Stimulated activated CD4-positive, alpha-beta T cell treated with anti-CD3 and anti-CD28 coated beads, TNF-alpha, amount 100 ng/mL, for 24 hours (primary cell): ENCODE measurements at places on chromosomes 16 and 17.

- DNase-seq, result peak; percentile 8
These were observed 58.3 kb downstream of the SPACA3 start for GRCh38 chr17:33049781-33050414.

GRCh38 chr16:72769876-72770275 lies 278.1 kb downstream of the ZFHX3 start:
- no peak for DNase-seq

DNA sequence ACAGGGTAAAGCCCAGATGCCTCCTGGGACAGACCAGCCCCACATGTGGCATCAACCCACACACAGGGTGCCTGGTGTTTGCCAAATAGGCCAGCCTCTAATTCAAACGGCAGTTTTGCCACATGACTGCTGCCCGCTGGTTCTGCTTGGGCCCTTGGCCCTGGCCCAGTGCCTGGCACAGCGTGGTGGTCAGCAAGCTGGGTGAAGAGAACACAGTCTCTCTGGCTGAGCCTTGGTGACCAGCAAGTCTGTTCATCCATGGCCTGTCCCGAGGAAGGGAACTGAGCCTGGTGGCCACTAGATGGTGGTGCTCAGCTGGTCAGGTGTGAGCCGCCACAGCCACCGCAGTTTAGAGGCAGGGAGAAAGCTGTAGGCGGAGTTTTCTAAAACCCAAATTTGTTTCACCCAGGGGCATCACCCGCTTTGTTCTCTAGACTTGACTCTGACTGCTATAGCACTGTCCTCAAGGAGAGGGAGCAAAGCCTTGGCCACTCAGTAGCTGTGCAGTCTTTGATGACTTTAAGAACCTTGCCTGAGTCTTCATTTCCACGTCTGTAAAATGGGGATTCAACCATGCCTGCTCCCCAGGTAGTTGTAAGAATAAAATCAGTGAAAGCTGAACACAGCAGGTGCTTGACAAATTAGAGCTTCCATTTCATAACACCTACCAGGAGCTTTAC lies 4.7 kb upstream of the GFAP start:
- peak; percentile 24 for DNase-seq

- no peak for DNase-seq
These were observed 9.0 kb downstream of the CCR7 start for GRCh38 chr17:40556198-40556661.

DNA sequence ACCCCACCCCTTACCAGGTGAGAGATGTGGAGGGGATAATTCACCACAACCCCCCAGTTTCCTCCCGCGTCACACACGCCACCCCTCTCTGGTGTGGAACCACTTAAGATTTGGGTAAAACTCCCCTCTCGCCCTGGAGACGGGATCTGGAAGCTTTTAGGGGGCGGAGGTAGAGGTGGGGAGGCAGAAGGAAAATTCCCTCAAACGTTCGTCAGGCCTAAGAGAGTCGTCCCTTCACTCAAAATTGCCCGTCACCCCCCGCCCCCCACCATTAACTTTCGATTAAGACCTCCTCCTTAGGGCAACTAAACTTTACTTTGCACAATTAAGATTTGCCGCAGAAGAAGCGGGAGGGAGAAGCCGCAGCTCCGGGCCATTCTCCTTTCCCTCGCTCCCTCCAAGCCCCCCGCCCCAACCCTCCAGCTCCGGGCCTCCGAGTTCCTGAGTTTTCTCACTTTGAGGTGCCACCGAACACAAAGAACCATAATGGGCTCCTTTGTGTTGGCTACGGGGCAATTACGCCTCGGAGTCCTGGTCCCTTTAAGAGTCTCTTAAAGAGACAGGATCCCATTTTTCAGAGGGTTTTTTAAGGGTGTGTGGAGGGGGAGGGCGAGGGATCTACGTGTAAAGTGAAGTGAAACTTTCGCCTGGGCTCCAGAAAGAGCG lies 985 bp upstream of the FZD2 start:
- DNase-seq, result no peak

GRCh38 chr17:9817086-9817485 lies 4.8 kb downstream of the GSG1L2 start:
- DNase-seq, result no peak

- DNase-seq, result no peak
These were observed 67.1 kb downstream of the IL21R start for GRCh38 chr16:27468941-27469531.

DNA sequence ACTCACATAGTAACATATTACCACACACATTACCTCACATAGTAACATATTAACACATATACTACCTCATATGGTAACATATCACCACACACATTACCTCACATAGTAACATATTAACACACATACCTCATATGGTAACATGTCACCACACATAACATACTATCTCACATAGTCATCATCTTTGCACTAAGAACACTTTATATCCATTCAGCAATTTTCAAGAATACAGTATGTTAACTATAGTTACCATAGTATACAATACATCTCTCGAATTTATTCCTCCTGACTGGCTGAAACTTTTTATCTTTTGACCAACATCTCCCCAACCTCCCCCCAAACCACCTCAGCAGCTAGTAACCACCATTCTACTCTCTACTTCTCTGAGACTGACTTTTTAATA lies 7.6 kb downstream of the NUDT7 start:
- no peak for DNase-seq

GRCh38 chr17:13323990-13324389 lies 277.7 kb downstream of the HS3ST3A1 start:
- DNase-seq, result no peak

DNA sequence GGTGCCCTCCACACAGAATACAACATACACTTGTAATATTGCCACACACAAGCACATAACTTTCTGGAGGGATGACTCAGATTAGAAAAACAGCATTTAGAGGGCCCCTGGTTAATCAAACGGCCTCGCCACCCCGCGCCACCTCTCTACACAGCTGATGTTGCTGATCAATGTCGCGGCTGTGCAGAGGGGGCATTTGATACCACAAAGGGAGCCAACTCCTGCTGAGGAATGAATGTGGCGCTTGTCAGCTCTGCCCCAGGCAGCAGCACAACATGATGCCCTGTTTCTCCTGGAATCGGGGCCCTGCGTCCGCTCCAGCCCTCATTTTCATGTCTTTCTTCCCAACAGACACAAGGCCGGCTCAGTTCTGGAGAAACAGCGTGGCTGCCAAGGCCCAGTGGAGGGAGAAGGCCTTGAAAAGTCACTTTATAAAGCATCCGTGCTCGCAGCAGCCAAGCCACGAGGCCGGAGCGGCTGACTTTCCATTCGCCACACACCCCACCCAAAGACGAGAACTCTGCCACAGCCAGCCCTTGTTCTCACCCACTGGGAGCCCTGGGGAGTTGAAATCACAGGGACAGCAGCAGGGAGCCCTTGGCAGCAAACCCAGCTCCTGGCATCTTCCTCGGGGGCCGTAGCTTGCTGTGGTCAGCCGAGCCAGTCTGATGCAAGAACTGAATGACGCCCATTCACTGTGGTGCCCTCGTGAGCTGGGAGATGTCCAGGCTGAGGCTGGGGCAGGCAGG lies 65.6 kb downstream of the XYLT1 start:
- DNase-seq, result no peak

DNA sequence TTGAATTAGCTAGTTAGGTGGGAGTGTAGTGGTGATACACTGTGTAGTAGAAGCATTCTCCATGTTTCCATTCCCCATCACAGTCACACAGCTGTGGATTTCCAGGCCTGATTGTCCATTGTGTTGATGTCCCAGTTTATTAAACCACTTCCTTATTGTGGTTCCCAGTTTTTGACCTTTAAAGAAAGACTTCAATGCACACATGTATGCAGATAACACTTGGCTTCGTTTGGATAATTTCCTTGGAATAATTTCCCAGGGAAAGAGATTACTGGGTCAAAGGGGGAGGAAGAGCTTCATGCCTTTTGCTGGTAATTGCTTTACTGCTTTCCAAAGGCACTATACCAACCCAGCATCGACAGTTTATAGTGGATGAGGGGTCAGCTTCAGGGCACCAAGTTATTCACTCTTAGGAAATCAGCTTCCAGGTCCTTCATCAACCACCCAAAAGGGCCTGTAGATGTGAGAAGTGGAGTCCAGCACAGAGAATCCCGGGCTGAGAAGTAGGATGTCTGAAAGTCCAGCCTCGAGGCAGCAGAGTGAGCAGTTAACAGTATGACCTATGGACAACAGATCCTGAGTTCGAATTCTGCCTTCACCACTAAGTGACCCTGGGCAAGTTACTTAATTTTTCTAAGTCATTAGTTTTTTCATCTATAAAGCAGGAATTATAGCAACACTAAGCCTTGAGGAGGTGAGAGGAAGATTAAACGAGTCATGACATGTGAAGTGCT lies 31.3 kb upstream of the TNS4 start:
- no peak for DNase-seq

GRCh38 chr17:35793257-35793656 lies 2.2 kb downstream of the MMP28 start:
- no peak for DNase-seq

DNA sequence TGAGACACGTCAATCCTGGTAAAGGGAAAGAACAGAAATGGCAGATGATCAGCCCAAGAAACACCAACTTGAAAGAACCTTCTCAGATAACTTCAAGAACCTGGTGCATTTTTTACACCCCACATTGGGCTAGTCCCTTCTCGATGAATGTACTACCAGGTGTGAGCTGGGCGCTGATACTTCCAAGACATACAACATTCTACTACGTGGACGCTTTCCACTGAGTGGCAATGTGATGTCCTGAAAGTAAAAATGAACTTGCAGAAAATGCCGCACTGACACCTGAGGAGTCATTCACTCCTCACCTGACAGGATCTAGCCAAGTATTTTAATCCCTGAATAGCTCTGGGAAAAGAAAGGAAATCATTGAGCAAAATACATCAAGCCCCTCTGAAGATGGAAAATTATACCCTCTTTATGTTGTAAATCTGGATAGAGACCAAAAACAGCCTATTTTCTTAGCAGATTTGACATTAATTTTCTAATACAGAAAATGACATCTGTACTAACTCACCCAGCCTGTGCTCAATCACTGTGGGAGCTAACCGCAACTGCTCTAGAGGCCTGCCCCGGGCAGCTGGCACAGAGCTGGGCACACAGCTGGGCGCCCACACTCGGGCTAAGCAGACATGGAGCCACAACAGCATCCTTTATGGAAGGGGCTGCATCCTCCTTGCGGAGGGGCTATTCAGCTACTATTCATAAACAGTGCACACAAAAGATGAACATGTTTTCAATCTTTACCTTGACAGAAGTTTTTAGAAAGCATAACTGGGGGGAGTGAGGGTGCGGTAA lies 16.2 kb downstream of the SNN start:
- no peak for DNase-seq

DNA sequence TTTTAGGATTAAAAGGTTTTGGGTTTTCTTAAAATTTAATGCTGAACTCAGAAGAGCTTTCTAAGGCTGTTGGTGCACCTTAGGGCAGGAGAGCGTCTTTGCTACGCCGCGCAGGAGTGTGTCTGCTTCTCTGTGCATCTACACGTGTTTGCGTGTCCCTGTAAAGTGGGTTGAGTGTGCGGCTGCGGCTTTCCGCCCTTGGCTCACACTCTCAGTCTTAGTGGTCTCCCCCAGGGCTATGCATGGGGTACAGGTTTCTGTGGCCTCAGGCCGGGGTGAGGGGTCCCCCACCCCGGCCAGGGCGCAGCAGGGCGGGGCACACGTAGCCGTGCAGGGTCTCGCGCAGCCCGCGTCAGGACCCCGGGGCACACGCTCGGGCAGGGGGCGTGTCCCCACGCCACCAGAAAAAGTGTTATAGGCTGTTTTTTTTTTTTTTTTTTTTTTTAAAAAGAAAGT lies 727 bp upstream of the TENT4B start:
- peak; percentile 45 for DNase-seq

DNA sequence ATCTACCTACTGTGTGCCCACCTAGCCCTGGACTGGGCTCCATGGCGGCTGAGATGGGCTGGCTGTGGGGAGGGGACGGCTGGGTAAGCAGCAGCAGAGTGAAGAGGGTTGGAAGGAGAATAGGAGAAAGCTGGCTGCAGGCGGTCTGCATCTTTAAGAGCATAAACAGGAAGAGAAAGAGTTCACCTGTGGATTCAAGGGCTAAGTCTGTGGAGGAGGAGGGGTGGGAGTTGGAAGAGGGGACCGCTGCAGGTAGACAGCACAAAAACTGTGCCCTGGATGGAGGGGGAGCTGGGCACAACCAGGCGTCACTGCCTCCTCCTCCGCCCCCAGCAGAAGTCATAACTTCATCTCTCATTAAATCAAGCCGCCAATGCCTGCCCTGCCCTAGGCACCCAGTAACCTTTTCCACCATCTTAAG lies 677 bp downstream of the SLC13A2 start:
- DNase-seq, result no peak

DNA sequence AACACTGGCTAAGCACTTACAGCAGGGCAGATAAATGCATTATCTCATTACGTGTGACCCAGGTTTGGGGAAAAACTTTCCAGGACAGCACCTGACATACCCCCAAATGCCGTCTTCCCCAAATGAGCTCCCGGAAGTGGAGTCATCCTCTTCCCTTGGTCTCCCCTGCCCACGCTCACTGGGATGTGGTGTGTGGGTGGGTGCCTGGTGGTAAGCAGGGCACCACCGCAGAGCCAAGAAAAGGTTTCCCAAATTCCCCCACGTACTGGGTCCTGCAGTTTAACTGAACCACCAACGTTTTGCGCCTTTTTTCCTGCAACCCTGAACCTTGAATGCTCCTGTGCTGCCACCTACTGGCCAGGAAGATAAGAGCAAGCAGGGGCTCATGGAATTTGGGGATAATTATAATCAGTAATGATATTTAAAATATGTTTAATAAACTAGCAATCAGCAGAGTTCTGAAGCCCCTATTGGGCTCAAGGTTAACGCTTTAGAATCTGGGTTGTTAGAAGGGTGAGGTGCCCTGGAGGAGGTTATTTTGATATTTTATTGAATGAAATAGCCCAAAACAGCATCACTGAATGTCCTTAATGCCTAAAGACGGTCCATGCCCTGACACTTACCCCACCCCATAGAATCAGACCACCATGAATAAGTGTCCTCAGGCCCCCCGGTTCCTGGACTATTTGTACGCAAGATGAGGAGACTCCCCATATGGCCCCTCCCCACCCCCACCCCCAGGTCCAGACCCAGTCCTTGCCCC lies 8.0 kb downstream of the SPPL2C start:
- DNase-seq, result peak; percentile 43

DNA sequence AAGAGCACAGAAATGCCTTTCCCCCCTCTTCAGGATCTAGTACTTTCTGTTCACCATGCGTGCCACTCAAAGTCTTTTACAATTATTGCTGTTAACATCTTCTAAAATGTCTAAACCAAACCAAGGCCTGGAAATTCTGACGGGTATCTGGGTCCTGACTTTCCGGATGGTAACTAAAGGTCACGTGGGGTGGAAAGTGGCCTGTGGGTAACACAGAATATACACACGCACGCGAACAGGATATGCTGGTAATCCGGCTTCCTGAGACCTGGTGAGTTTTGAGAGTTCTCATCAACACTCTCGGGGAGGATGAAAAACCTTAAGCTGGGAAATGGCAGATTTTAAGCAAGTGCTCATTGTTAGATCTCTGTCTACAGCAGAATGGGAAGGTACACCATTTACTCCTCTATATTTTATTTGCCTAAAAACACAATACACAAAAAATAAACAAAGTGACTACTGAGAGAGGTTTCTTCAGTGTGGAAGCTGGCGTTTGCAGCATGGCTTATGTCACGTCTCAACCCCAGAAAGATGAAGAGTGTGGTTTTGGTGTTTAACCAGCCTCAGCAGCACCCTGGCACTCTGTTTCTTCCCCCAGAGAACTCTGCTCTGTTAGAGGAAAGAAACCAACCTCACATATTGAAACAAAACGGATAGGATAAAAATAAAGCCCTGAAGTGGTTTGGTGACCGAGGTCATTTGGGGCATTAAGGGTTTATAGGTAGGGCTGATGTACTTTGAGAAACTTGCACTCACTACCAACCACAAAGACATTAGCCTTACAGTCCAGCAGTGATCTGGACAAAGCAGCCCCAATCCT lies 37.3 kb downstream of the SMG6 start:
- DNase-seq, result peak; percentile 72

- no peak for DNase-seq
These were observed 133.4 kb downstream of the SPACA3 start for GRCh38 chr17:33124871-33125551.
